Stimulated activated CD8-positive, alpha-beta memory T cell treated with anti-CD3 and anti-CD28 coated beads, Interleukin-2, amount 100 ng/mL, for 1 hour (primary cell): ENCODE measurements at places on chromosomes 7 and 10.

DNA sequence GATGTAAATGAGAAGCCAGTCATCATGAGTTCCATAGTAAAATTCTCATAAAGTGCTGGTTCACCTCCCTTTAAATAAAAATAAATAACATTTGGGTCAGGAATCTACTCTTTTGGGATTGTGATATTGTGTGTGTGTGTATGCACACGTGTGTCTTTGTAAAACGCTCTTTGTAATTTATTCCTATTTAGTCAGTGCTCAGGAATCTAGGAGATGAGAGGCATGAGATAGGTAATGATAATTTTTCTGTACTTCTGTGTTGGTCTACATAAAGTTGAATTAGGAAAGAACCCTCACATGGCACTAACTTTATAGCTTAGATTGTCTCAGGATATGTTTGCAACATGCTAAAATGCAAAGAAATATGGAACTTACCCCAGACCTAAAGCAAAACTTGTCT, 4.9 kb upstream of the CALCR start:
- no peak for DNase-seq

- DNase-seq, result no peak
Observed at GRCh38 chr10:13648425-13648824, 61.7 kb downstream of the PRPF18 start.

GRCh38 chr10:16559236-16559773, 37.6 kb upstream of the C1QL3 start:
- no peak for DNase-seq

GRCh38 chr7:70360557-70360956, 762.3 kb downstream of the AUTS2 start:
- no peak for DNase-seq

DNA sequence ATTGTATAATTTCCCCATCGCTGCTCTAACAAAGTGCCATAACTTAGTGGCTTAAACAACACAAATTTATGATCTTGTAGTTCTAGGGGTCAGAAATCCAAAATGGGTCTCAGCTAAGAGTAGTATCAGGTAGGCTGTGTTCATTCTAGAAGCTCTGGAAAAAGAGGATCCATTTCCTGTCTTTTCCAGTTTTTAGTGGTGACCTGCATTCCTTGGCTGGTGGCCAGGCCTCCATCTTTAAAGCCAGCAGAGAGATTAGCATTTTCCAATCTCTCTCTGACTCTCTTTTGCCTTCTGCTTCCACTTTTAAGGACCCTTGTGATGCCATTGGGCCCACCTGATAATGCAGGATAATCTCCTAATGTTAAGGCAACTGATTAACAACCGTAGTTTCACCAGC, 41.0 kb upstream of the C10orf120 start:
- DNase-seq, result no peak
